T-helper 1 cell (primary cell): ENCODE measurements at places on chromosomes 16 and 17.

- DNase-seq, result no peak
Observed at GRCh38 chr17:49976163-49976827, 7.3 kb downstream of the DLX4 start.

GRCh38 chr16:78130950-78131349 lies 31.5 kb downstream of the WWOX start:
- DNase-seq, result no peak

DNA sequence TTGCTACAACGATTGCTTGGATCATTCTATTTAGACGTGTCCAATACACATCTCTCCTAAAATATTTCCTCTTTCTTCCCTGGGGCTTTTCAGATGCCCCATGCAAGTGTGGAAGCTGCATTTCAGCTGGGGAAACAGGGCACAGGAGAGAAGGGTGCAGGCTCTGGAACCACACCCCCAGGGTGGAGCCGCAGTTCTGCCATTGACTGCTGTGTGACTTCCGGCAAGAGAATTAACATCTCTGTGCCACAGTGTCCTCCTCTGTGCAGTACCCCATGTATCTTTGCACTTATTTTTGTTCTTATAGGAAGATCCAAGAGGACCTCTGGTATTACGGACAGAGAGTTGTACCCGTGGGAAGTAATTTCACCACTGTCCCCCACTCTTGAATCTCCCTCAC lies 405.3 kb upstream of the EEF2KMT start:
- no peak for DNase-seq

DNA sequence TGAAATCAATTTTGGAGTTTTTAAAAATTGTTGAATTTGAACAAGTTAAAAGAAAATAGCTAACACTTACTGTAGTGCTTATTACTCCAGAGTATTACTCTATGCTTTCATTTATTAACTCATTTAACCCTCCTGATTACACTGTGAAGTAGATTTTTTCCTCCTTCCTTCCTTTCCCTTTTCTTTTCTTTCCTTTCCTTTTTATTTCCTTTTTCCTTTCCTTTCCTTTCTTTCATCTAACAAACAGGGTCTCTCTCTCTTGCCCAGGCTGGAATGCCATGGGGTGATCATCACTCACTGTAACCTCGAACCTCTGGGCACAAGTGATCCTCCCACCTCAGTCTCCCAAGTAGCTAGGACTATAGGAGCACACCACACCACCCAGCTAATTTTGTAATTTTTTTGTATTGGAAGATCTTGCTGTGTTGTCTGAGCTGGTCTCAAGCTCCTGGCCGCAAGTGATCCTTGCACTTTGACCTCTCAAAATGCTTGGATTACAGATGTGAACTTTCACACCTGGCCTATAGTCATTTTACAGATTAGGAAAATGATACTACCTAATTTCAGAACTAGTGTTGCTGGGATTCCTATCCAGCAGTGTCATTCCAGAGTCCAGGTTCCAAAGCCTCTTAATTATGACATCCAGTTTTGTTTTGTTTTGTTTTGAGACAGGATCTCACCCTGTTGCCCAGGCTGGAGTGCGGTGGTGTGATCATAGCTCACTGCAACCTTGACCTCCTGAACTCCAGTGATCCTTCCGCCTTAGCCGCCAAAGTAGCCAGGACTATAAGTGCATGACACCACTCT lies 59.9 kb downstream of the TAOK1 start:
- no peak for DNase-seq

- DNase-seq, result no peak
Observed at GRCh38 chr17:80339731-80340456, 75.1 kb upstream of the ENDOV start.

DNA sequence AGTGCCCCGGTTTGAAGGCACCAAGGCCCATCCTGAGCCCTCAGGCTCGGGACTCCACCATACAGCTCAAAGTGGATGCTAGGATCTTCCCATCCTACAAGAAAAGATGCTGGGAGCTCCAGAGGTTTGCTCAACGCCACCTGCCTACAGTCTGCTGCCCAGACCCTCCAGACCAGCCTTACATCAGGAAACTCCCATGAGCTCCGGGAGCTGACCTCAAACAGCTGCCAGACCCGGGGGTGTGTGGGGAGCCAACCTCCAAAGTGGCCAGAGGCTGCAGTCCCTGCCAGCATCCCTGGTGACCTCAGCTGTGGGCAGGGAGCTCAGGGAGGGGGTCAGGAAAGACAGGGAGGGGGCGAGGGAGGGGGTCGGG lies 43.8 kb downstream of the C16orf82 start:
- DNase-seq, result no peak

- no peak for DNase-seq
Observed at GRCh38 chr16:18827890-18828289, 26.5 kb upstream of the ARL6IP1 start.

- no peak for DNase-seq
Observed at GRCh38 chr16:72934636-72935403, 113.1 kb downstream of the ZFHX3 start.

DNA sequence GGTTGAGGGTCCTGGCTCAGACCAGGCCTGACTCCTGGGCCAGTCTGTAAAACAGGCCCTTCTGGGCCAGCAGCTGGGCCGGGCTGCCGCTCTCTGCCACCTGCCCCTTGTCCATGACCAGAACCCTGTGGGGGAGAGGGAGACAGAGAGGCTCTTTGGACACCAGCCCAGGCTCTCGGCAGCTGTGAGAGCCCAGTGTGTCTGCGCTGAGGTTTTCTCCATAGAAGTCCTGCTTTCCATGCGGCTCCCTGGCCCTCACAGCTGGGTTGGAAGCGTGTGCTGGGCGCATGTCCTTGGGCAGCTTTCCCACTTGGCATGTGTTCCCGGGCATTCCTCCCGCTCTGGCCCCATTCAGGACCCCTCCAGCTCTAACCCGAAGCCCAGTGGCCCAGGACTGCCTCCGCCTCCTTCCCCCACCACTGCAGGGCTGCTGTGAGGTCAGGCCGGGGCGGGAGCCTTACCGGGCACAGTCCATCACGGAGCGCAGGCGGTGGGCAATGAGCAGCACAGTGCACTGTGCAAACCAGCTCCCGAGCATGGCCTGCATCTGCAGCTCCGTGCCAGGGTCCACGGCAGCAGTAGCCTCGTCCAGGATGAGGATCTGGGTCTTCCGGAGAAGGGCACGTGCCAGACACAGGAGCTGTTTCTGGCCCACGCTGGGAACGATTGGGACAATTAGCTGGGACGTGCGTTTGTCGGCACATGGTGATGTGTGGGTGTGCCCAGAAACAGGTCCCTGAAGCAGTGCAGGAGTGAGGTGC lies 73.0 kb downstream of the ABCC6 start:
- DNase-seq, result no peak
